ENCODE measurements at places on chromosomes 12 and 14.

GRCh38 chr14:72292689-72293024, 360.4 kb downstream of the RGS6 start:
- no peak for DNase-seq

DNA sequence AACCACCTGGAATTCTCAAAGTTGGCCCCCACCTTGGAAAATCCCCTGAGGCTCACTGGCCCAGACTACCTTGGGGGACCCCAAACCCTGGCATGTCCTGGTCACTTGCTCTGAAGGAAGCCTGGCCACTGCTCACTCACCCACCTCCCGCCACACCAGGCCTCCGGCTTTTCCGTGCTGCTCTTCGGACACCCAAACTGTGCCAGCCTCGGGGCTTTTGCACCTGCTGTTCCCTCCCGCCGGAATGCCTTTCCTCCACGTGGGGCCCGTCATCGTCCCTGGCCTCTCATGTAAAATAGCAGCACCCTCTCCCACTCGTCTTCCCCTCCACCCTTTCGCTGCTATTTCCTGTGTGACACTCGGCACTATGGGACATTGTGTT, 87.2 kb upstream of the NCOR2 start:
- DNase-seq = no peak

GRCh38 chr12:63777340-63777739, 2.4 kb upstream of the RXYLT1 start:
- no peak for DNase-seq

DNA sequence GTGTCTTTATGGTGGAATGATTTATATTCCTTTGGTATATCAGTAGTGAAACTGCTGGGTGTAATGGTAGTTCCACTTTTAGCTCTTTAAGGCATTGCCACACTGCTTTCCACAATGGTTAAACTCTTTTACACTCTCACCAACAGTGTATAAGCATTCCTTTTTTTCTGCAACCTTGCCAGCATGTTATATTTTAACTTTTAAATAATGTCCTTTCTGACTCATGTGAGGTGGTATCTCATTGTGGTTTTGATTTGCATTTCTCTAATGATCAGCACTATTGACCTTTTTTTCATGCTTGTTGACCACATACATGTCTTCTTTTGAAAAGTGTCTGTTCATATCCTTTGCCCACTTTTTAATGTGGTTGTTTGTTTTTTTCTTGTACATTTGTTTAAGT, 142.5 kb downstream of the MSRB3 start:
- no peak for DNase-seq

- DNase-seq = no peak
Measured at GRCh38 chr12:52788876-52789636, 6.9 kb downstream of the KRT3 start.

DNA sequence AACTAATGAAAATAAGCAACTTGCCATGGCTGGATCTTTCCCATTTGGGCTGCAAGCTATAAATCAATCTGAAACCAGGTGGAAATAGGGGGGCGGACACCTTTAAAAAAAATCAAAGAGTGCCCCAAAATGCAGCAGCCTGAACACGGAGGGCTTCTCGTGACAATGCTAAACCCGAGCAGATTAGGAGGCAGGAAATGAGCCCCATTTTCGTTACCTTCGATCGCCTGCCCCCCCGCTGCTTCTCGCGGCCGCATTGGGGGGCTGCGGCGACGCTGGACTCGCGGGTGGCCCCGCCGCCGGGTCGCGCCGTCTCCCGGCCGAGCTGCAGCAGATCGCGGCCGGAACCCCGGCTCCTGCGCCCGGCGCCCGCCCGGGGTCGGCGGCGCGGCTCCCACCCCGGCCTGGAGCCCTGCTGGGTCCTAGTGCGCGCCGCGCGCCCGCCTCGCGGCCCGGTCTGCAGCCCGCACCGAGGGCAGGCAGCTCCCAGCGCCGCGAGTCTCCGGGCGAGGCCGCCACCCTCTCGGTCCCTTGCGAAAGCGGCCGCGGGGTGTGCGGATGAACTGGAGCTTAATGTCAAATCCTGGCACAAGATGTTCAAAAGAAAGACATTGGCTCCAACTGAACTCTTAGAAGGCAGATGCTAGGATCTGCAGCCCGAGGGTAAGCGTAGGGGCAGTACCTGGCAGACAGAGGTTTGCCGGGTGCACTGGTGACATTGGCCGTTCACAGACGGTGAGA, 201.9 kb upstream of the FOXN3 start:
- DNase-seq = no peak

DNA sequence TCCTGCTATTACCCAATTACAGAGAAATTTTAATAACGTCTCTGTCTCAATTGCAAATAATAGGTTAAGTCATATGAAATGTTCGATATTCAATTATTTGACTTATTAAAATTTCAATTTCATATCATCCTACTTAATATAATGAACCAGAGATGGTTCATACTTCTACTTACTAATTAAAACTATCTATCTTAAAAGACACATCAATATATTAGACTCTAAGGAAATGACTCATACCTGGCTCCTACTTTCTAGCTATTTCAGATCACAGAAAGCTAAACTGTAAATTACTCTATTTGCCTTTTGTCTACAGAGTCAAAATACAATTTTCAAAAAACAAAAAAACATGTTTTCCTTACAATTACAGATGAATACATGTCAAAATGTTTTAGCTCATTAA, 99.6 kb downstream of the CAPZA3 start:
- no peak for DNase-seq

- no peak for DNase-seq
Measured at GRCh38 chr12:14960548-14961465, 594 bp downstream of the ARHGDIB start.

DNA sequence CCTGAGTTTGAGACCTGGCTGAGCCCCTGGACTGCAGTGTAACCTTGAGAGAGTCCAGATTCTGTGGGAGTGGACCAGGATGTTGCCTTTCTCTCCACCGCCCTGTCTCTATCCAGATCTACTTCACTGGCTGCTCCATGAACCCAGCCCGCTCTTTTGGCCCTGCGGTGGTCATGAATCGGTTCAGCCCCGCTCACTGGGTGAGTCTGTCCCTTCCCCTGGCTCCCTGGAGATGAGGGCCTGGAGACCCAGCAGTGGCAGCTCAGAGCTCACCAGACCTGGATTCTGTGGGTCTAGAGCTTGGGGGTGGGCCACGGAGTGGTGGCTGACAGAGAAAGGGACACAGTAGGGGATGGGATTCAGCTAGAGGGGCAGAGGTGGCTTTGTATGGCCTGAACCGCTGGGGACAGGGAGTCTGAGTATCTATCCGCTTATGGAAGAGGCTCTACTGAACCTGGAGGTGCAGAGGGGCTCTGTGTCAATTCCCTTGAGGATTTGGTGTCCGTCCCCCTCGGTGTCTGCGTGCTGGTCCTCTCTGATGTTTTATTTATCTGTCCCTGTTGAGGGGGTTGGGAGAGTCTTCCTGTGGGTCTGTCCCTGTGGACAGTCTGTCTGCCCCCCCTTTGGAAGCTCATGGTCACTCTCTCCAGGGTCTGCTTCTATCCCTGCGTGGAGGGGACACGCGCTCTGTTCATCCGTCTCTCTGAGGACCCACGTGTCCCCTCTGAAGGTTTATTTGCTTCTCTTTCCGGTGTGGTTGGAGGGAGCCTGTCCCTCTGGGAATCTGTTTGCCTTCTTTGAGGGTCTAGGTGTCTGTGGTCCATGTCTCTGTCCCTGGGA, 2.5 kb downstream of the AQP5 start:
- no peak for DNase-seq

GRCh38 chr12:52774629-52775250, 2.4 kb downstream of the KRT76 start:
- no peak for DNase-seq

DNA sequence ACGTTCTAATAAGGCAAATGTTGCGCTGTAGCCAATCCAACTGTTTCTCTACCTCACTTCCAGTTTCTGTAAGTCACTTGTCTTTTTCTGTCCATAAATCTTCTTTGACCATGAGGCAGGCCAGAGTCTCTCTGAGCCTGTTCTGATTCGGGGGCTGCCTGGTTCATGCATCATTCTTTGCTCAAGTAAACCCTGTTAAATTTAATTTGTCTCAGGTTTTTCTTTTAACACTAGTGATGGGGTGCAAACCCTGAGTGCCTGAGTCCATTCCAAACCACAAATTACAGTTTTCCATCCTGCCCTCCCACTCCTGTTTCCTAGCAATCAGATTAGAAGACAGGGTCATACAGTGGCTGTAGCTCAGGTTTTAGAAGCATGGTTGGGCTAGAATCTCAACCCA, 41.9 kb downstream of the VWF start:
- no peak for DNase-seq

- no peak for DNase-seq
Measured at GRCh38 chr14:22821193-22822015, 6.2 kb upstream of the SLC7A7 start.

- DNase-seq = no peak
Measured at GRCh38 chr12:106171117-106171750, 32.5 kb upstream of the NUAK1 start.

GRCh38 chr12:67333649-67334048, 64.5 kb downstream of the CAND1 start:
- no peak for DNase-seq

DNA sequence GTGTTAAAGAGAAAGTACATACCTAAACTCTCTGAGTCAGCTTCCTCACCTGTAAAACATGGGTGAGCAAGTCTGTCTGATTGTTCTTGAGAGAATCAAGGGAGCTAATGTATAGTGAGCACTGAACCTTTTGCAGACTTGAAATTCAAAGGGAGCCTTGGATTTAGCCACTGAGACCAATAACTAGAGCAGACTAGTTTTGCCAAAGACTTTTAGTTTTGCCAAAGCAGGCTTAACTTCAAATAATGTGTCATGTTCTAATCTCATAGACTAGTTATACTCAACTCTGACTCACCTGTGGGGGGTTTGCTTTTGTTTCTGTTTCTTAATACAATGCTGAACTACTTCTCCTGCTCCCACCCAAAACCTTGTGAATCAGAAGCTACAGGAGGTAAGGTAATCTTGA, 123.7 kb downstream of the SLC25A21 start:
- no peak for DNase-seq

- no peak for DNase-seq
Measured at GRCh38 chr14:65470404-65470880, 57.9 kb downstream of the FUT8 start.

GRCh38 chr14:65961004-65961403, 525.2 kb upstream of the CCDC196 start:
- peak; percentile 6 for DNase-seq

DNA sequence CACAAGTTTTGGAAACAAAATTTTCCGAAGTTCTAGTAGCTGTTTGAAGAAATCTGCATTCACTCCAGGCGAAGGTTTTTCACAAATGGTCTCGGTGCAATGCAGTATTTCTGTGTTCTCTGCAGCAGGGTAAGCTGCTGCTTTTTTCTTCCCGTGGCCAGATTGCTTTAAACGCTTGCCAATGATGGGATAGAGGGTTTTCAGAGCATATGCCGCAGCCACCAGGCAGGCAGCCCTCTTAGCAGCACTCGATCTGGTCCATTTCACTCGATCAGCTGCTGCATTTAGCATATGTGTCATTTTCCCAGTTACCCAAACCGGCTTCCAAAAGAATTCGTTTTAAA, 315 bp downstream of the ABCD2 start:
- DNase-seq = no peak

DNA sequence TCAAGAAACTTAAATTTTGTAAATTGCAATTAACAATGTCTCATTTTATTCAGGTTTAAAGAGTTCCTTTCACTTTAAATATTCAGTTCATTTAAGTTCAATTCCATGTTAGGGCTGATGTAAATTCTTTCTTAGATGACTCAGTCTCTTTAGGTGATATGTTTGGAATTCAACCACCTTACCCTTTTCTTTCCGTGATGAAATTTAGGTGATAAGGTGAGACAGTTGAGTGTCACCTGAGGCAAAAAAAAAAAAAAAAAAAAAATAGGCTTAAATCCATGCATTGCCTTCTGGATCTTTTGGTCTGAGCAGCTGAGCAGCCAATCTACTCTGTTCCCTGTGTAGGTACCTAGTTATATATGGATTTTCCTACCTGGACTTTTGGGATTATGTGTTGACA, 299.5 kb downstream of the DAD1 start:
- DNase-seq = no peak

GRCh38 chr14:96538097-96538989, 36.2 kb downstream of the PAPOLA start:
- no peak for DNase-seq

- no peak for DNase-seq
Measured at GRCh38 chr14:24888532-24888931, 161.4 kb downstream of the STXBP6 start.

GRCh38 chr12:66144791-66145754, 14.5 kb upstream of the LLPH start:
- DNase-seq = peak; percentile 2

DNA sequence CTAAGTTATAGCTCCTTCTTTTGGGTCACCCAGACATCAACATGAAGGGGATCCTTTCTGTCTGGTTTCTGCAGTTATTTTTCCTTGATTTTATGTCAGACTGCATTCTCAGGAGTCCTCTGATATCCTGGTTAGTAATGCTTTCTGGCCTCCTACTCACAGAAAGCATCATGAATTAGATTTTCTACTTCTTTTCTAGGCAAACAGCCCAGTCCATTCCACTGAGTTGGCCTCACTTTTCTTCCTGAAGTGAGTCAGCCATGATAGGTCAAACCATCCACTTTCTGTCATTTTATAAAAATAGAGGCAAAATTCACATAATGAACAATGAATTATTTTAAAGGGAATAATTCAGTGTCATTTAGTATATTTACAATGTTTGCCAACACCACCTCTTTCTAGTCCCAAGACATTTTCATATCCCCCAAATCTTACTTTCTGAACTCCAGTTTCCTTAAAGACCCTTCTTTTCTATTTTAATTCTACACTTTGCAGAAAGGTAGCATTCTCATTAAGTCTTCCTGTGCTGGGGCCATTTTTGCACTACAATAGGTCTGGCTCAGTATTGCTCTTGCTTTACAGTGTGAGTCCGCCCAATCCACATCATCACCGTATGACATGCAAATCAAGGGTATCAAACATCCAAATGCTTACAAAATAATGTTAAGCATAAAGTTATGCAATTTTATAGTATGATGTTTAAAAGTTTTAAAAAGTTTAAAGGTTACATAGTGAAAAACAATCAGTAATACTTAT, 95.1 kb downstream of the UNC79 start:
- no peak for DNase-seq

DNA sequence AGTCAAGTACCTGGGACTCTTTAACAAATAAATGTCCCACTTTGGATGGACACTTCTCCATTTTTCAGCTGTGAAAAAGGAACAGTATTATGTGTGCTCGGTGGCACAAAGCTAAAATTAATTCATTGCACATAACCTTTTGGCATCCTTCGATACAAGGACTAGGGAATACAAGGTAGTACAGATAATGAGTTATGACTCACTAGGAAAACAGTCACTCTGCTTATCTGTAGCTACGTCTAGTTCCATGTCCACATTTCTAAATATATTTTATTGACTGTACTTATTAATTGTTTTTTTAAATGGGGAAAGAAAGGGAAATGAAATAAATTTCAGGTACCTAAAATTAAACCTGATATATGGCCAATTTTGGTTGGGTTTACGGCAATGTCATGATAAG, 35.2 kb upstream of the RIC8B start:
- no peak for DNase-seq

DNA sequence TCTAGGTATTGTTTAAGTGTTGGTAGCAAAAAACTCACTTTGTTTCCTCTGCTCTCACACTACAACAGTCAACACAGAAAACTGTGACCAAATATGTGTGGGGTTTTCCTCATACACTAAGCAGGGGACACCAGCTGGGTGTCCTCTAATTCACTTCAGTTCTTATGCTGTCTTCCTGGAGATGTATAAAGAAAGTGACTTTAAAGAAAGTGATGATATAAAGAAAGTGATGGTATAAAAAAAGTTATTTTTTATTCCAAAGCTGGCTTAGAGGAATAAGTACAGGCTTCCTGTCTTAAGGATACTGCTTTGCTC, 31.4 kb downstream of the TDP1 start:
- DNase-seq = no peak
